Activated CD4-positive, alpha-beta T cell treated with anti-CD3 and anti-CD28 coated beads, Interleukin-2, amount 10 ng/mL, durations not matched to agents 7 days and 5 days (primary cell): ENCODE measurements at places on chromosomes 13 and 19.
A peak's percentile ranks its signal among the peaks of the same experiment; 100 is the strongest.

DNA sequence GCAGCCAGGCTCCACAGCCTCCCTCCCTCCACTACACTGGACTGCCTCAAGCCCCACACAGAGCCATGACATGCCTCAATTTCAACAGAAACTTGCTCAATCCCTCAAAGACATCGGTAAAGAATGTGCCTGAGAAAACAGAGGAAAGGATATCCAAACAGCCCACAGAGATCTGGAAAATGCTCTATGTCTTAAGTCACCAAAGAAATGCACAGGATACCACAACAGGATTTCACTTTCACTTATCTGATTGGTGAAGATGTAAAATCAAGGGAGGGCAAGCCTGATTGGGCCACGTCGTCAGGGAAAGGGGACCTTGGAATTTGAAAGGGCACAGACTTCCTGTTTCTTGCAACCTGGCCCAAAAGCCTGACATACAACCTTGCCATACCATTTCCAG, 14.2 kb downstream of the CACNA1A start:
- no peak for DNase-seq

DNA sequence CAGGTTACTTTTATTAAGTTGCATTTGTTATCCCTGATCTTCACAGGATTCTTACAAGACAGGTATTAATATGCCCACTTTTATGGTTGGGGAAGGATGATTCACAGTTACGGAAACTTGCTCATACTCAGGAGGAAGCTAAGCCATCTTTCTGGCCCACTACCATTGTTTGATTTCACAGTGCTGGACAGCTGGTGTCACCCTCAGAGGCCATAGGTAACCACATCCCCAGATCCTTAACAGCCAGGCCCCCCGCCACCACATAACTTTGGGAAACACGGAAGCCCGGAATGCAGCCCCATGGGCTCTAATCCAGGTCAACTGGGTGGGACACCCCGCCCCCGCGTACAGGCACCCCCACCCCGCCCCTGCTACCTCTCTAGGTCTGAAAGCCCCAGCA, 119.7 kb downstream of the IRS2 start:
- no peak for DNase-seq

DNA sequence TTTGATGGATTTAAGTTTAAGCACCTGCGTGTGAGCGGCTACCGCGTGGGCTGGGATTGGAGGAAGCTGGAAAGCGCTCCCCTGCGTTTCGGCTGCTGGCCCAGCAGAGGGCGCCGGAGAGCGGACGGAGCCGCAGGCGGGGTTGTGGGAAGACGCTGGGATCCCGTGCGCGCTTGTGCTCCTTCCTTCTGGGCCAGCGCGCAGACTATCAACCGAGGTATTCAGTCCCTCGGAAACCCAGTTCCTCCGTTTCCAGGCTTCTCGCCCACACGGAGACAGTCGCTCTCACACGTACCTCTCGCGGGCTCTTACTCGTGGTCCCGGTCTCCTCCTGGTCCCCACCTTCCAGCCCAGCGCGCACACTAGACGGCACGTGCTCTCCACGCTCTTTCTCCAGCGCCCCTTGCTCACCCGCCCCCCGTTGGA, 28.8 kb downstream of the EPN1 start:
- DNase-seq: peak; percentile 39

GRCh38 chr19:6030214-6030507, 52.2 kb upstream of the RANBP3 start:
- no peak for DNase-seq

GRCh38 chr19:6737873-6738786, 750 bp upstream of the GPR108 start:
- peak; percentile 84 for DNase-seq

DNA sequence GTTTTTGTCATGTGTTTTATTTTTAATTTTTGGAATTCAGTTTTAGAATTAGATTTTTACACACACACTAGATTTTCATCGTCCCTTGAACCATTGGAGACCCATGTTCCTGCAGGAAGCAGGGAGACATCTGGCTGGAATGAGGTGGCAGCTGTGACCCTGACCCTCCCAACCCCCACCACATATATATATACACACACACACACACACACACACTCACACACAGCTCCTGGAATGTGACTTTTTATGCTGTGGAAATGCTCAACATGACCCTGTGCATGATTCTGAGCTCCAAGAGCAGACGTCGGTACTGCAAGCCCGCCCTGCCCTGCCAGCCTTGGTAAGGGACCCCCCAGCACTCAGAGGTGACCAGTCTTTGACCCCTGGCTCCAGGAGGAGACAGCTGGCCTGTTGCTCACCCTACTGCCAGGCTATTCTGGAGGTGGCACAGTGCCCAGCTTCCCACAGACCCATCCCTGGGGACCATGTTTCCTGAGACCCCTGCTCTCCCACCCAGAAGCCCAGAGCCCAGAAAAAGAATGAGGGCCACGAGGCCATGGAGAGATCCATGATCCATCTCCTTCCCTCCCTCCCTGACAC, 103.2 kb upstream of the VSTM2B start:
- DNase-seq: no peak

- no peak for DNase-seq
These were observed 286.3 kb downstream of the TBC1D4 start for GRCh38 chr13:75195495-75196146.

GRCh38 chr13:75364131-75364713, 117.7 kb downstream of the TBC1D4 start:
- DNase-seq: no peak

GRCh38 chr13:36148446-36148845, 17.3 kb upstream of the DCLK1 start:
- DNase-seq: no peak

DNA sequence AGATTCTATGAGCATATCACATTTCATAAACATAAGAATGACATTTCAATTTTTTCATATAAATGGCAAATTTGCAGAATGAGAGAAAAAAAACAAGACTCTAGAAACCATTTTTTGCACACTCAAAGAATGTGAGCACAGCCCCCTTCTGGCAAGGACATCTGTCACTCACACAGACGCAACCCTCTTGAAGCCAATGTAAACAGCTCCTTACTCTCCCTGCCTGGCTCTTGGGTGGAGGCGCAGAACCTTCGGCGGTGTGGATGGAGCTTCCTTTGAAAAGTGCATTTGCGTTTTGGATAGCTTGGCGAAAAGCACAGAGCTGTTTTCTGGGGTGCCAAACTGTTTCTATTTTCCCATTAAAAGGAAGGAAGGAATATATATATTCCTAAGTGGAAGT, 367.6 kb upstream of the TSHZ3 start:
- no peak for DNase-seq

GRCh38 chr19:7230826-7231225, 63.4 kb downstream of the INSR start:
- DNase-seq: no peak

GRCh38 chr19:38842439-38843174, 7.2 kb downstream of the HNRNPL start:
- DNase-seq: peak; percentile 83

DNA sequence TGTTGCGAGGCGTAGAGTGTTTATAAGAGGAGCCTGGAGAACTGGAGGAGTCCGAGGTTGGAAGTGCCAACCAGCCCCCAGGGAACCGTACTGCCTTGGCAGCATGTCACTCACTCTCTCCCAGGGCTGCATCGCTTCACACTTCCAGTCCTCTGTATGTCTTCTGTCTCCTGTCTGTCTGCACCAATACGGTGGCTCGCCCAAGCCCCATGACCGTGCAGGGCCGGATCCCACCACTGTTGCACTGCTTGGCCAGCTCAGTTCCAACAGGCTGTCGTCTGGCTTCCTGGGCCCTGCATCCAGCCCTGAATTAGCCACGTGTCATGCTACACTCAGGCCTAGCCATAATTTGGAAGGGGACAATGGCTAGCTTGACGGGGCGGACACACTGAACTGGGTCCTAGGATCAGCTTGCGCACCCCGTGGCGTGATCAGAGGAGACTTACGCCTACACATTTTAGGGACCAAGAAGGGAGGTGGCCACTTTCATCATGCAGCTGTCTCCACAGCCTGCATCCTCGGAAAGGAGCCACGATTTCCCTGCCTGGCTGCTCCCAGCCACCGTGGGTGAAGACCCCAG, 147.1 kb downstream of the URI1 start:
- no peak for DNase-seq

DNA sequence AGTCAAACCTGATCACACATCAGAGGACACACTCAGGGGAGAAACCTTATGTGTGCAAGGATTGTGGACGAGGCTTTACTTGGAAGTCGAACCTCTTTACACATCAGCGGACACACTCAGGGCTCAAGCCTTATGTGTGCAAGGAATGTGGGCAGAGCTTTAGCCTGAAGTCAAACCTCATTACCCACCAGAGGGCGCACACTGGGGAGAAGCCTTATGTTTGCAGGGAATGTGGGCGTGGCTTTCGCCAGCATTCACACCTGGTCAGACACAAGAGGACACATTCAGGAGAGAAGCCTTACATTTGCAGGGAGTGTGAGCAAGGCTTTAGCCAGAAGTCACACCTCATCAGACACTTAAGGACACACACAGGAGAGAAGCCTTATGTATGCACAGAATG, 8.2 kb upstream of the ZNF527 start:
- DNase-seq: no peak

GRCh38 chr19:497869-498510, 1.7 kb downstream of the MADCAM1 start:
- no peak for DNase-seq

GRCh38 chr19:57465680-57466381, 8.9 kb upstream of the VN1R1 start:
- peak; percentile 50 for DNase-seq

GRCh38 chr13:85243831-85244230, 555.4 kb downstream of the SLITRK6 start:
- no peak for DNase-seq

GRCh38 chr19:8242211-8242821, 33.1 kb downstream of the CERS4 start:
- DNase-seq: no peak

DNA sequence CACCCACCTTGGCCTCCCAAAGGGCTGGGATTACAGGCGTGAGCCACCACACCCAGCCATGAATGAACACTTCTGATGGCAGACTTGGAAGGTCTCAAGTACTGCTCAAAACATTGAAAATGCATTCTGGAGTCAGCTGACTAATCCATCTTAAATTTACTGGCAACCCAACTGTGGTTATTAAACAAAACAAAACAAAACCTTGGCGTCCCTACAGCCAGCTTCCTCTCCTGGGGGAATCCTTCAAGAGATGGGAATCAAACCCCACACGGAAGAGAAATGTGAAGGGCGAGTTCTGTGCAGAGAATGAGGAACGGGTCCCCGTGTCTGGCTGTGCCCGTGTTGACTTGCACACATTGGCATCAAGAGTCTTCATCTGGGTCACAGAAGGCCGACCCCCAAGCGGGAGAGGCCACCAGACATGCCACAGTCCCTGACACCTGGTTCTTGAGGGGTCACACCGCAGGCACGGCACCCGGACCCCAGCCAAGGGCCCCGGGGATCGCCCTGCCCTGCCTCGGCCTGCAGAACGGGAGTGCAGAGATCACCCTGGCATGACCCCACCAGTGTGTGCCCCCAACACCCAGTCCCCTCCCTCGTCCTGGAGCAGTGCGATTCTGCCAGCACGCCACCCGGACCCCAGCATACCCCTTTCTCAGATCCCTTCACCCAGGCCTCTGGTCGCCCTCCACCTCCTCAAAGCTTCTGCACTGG, 3.2 kb downstream of the MAP2K2 start:
- no peak for DNase-seq

GRCh38 chr19:10334588-10335351, 1.4 kb upstream of the RAVER1 start:
- DNase-seq: peak; percentile 39

DNA sequence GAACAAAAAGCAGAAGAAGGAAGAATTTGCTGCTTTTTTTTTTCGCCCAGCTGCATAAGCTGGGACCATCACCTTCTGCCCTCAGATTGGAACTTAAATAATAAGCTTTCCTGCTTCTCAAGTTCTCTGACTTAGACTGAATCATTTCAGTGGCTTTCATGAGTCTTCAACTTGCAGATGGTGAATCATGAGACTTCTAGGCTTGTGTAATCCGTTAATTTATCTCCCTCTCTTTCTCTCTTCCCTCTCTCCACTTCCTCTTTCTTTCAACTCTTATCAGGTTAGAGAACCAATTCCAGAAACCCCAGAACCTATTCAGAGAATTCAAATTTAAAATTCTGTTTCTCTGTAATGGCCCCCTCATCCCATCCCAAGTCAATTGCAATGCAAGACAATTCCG, 1153.7 kb downstream of the PCDH9 start:
- no peak for DNase-seq

DNA sequence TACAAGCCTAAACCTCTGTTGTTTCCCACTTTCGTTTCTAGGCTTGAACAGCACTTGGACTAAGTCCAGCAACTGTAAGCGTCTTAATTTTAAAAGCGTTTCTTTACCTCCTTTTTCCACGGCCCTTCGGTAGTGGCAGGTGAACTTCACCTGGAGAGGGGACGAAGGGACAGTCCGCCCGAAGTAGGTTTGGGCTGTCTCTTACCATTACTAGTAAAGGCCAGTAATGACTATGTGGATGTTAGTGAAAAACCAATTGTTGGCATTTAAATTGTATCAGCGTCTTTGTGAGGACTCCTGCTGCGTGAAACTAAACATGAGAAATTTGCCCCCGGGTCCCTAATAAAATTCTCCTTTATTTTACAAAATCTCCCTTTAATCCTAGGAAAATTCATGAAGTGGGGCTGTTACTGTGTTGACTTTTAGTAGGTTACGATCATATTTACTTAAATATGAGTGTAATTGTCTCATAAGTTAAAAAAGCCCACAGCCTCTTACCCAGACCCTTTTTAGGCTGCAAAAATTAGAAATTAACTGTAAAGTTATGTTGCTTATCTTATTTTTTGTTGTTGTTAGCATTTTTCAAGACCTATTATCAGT, 983 bp downstream of the ITM2B start:
- no peak for DNase-seq

- DNase-seq: no peak
These were observed 3.2 kb downstream of the SPPL2B start for GRCh38 chr19:2331601-2332246.

GRCh38 chr19:50797781-50798658, 7.8 kb downstream of the ACP4 start:
- no peak for DNase-seq
